ENCODE measurements at places on chromosomes 2 and 18.

DNA sequence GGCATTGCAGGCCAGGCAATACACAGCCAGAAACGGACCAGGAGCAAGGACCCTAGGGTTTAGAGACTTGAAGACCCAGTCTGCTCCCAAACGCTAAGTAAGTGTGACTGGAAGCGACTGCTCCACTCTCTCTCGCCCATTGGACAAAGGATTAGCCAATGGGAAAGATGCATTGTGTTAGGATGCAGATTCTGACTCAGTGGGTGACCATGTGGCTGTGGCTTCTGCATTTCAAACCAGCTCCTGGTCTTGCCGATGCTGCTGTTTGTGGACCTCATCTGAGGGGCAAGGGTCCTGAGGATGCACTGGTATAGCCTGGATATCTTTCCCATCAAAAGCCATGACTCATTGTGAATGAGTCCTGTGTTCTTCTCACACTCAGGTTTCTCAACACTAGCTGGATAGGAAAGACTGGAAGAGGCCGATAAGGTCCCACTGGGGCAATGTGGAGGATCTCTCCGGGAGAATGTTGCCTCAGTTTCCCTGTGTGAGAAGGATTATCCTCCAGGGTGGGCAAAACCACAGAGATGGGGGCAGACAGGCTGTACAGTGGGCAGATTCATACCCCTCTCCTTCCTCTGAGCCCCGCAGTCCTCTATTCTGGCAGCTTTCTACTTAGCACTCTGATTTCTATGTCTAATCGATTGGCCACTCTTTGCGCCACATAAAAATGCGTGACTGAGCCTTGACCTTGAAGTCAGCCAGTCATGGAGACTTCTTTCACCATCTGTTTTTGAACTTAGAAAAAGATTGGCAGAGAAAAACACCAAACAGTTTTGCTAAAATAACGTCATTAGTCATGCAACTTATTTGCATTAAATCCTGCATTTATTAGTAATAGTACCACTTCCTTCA lies 257.1 kb downstream of the PRKCE start:
- no peak for DNase-seq

GRCh38 chr2:43407935-43408334 lies 181.5 kb upstream of the ZFP36L2 start:
- no peak for DNase-seq

DNA sequence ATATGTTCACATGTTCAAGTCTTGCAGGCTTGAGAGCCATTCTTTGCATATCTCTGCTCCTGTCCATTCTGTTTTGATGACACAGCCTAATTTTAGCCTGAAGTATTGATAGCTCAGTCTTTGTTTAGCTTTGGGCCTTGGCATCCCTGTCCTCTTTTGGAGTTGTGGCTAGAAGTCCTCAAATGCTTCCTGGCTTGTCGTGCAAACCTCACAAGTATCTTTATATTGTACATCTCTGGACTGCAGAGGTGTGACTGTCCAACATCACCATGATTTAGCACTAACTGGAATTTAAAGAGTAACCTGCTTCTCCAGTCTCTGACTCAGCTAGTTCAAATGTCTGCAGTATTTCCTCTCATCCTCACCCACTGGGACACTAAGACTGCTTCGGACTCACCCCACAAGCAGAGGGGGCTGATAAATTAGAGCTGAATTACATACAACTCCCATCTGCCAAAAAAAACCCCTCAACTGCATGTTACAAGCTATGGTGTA lies 11.7 kb downstream of the PFN4 start:
- DNase-seq: no peak

- DNase-seq: no peak
These were observed 114.1 kb downstream of the RIF1 start for GRCh38 chr2:151523850-151524249.

DNA sequence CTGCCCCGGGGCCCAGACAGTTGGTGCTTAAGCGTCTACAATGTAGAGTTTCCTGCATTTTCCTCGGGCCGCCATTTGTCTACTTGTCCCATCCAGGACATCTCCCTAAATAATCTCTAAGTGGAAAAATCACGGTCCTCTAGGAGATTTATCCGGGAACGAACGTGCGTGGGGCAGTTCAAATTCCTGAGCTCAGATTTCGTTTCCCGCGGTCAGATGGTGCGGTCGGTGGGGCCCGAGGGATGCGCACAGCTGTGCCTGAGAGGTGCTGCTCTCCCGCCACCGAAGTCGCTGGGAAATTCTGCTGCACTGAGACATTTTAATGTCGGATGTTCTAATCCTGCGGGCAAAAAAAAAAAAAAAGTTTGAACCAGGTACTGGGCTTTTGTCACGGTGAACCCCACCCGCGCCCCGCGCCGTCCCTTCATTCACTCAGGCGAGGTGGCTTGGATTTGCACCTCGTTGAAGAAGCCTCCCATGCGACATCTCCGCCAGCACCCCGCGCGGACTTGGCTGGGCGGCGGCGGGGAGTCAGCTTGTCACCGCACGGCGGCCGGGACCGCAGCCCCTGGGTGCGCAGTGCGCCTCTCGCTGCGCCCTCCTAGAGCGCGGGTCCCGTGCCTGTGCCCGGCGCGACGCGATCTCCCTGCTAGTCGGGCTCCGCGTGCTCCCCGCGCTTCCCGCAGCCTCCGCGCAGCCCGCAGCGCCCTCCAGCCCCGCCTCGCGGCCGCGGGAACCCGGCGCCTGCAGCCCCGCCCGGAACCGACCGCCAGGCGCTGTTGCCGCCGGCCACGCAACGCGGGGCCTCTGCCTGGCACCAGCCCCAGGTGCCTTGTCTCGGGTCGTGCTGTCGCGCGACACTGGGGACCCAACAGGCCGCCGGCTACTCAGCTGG lies 191.9 kb upstream of the TCF4 start:
- DNase-seq: no peak

DNA sequence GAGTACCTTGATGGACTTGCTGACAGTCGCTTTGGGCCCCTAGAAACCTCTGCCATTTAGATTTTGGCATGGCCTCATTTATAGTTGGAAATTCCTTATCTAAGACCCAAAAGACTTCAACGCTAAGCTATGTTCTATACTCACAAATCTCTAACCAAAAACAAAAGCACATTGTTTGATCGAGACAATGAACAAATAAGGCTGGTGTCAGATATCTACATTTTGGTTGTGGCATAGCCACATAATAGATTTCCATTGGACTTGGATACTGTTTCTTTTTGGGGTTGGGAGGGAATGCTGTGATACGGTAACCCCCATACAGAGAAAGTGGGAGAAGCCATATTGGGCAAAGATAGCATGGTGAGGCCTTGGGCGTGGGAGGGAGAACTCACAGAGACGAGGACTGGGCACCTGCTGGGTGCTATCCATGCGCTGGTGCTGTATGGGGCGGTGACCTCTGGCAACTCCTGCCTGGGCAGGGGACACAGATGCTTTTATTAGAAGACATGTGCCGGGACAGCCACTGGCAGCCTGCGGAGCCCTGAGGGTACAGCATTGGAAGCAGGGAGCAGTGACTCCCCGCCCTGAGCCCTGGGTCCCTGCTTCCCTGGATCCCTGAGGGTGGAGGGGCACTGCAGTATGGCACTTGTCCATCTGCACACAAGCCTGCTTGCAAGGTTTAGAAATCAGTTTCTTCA lies 97.1 kb downstream of the ASAP2 start:
- DNase-seq: no peak

GRCh38 chr2:38148501-38148900 lies 72.5 kb upstream of the CYP1B1 start:
- no peak for DNase-seq

DNA sequence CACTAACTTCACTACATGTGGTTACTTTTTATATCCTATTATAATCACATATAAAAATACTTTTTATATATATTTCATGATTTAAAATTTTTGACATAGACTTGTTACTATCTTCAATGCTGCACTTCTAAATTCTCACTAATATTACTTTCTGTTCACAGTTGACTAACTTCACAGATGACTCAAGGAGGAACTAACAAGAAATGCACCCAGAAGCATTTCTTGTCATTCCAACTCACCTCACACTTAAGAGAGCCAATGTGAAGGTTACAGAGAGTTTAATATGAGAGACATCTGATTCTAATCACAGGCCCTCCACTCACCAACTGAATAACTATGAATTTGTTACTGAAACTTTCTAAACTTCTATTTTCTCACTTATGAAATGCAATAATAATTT lies 399.8 kb upstream of the SLC8A1 start:
- DNase-seq: no peak

GRCh38 chr2:98608962-98609604 lies 694 bp downstream of the UNC50 start:
- no peak for DNase-seq
